ENCODE measurements at places on chromosomes 11 and 22.

DNA sequence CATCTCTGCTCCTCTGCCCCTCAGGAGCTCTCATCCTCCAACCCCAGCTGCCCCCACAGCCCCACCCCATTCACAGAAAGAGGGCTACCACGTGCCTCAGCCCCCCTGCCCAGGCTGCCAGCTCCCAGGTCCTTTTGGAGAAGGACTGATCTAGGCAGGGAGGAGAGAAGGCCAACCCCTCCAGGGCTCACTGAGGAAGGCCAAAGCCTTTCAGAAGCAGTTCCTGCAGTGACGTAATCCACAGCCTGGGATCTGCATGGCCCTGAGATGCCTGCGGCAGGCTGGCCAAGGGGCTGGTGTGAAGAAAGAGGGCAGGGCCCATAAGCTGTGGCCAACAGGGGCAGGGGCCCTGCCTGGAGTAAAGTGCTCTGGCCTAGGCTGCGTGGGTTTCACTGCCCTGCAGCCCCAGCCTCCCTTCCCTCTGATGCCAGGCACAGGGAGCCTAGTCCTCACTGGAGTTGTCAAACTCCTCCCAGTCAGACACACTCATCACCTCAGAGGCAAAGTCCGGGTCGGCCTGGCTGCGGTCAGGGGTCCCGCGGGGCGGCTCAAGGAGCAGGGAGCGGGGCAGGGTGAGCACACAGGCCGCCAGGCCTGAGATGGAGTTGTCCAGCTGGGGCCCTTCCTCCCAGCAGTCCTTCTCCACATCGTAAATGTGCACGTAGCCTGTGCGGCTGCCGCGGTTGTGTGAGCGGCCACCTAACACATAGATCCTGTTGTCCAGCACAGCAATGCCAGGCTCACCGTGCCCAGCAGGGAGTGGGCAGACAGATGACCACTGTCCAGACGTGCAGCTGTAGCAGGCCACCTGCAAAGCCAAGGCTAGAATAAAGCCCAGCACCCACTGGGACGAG lies 4.2 kb upstream of the SCARF2 start:
- H3K4me3 ChIP-seq: no peak overlapping the region
- H3K27me3 ChIP-seq: peaks cover 15% of the 10 kb centered on the region
- peaks cover 23% of the 10 kb centered on the region for H3K4me1 ChIP-seq

- H3K36me3 ChIP-seq: no peaks in the 10 kb centered on the region
- DNase-seq: no peak
- no peaks in the 10 kb centered on the region for H3K4me1 ChIP-seq
- H3K27me3 ChIP-seq: no peaks in the 10 kb centered on the region
These were observed 787.7 kb downstream of the NTM start for GRCh38 chr11:132158091-132158490.

GRCh38 chr11:36452961-36453360 lies 57.1 kb downstream of the TRAF6 start:
- H3K36me3 ChIP-seq: peaks cover 3% of the 10 kb centered on the region
- H3K4me3 ChIP-seq: no peak overlapping the region

- no peaks in the 10 kb centered on the region for H3K27me3 ChIP-seq
- H3K36me3 ChIP-seq: no peaks in the 10 kb centered on the region
- H3K4me3 ChIP-seq: no peak overlapping the region
- no peak for DNase-seq
These were observed 407.6 kb upstream of the CADM1 start for GRCh38 chr11:115911613-115912346.

Measured in suprapubic skin (tissue), 4 donors.